ENCODE measurements at places on chromosomes 11 and 22.

DNA sequence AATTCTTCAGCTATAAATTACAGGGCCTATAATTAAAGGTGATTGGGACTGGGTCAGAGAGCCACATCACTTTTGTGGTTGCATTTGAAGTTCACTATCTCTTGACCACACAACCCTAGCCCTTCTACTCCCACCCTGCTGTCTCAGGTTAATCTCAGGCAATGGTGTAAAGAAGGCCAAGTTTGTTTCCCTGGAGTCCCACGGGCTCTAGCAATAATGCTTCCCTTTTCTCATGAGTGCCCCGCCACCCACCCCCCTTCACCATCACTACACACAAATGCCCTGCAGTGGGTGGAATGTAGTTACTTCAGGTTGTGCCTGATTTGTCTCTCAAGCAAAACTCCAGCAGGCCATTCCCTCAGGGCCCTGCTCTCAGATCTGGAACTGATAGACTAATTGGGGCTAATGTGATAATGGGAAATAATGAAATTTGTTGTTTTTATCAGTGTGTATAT is 1.8 kb upstream of the EHF start:
- no peak for DNase-seq

DNA sequence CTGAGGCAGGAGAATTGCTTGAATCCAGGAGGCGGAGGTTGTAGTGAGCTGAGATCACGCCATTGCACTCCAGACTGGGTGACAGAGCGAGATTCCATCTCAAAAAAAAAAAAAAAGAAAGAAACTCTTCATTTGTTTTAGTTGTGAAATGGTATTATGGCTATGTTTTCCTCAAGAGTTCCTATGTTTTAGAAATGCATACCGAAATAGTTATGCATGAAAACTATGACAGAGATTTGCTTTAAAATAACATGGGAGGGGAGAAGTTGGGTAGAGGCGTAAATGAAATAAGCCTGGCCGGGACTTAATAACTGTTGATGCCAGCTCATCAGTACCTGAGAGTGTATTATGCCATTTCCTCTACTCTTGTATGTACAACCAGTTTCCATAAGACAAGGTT is 48.3 kb downstream of the FEZ1 start:
- DNase-seq = no peak

GRCh38 chr11:86509588-86509974 is 134.9 kb downstream of the CCDC81 start:
- no peak for DNase-seq

DNA sequence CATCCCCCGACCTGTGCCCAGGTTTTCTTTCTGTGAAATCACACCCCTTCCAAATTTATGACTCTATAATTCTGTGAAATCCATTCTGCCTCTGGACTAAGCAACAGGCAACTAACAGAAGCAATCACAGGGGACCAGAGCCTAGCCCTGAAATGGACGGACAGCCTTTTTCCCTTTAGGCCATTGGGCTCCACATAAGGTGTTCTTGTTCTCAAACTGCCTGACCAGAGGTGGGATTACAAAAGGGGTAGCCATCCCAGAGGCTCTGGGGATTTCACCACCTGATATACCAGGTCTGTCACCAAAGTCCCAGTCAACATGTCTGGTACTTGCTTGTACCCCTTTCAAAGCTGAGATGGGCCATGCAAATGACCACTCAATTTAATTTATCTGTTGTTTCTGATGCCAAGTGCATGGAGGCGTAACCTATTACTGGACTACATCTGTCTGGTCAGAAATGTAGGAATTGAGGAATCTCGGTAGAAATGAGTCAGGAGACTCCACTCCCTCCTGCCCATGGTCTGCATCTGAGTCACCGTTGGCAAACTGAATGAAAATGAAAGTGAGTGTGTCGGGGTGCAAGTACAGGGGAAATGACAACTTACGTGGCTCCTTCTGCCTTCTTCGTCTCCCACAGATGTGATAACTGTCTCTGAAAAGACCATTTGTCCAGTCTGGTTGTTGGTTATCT is 10.2 kb downstream of the DKK3 start:
- peak; percentile 91 for DNase-seq

GRCh38 chr11:126834149-126834548 is 166.4 kb downstream of the KIRREL3 start:
- DNase-seq = peak; percentile 89

Measured in HFFc6 (cell line).